ENCODE measurements at places on chromosomes 13 and 19.

GRCh38 chr19:55319785-55320184 is 5.4 kb downstream of the TMEM150B start:
- H3K4me1 ChIP-seq: no peaks in the 10 kb centered on the region
- H3K4me3 ChIP-seq: peak overlapping the region; percentile 63
- peak overlapping the region; percentile 28 for H3K27ac ChIP-seq

DNA sequence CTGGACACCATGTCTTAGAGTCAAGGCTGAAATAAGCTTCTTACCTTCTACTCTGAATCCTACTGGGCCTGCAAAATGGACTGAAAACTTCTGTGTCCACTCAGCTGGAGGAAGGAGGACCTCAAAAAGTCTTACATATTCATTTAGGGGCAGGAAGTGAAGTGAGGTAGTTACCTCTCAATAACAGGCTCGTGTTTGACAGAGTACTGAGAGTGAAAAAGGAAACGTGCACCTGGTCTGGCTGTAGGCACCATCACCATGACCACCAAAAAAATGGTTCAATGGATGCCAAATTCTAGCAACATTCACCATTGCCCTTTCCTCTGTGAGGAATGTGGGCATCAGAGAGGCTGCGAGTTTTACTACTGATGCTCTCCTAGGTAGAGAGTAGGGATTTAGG is 176.2 kb downstream of the RFC3 start:
- H3K4me3 ChIP-seq: no peak overlapping the region
- no peak for DNase-seq
- no peaks in the 10 kb centered on the region for H3K36me3 ChIP-seq
- no peaks in the 10 kb centered on the region for H3K4me1 ChIP-seq
- no peaks in the 10 kb centered on the region for H3K27me3 ChIP-seq

- H3K4me1 ChIP-seq: peaks cover 24% of the 10 kb centered on the region
- peaks cover 9% of the 10 kb centered on the region for H3K27me3 ChIP-seq
- H3K4me3 ChIP-seq: no peak overlapping the region
- no peak for DNase-seq
- H3K36me3 ChIP-seq: no peaks in the 10 kb centered on the region
- H3K27ac ChIP-seq: no peak overlapping the region
Observed at GRCh38 chr13:112348642-112349345, 27.4 kb upstream of the SPACA7 start.

- DNase-seq: no peak
- no peaks in the 10 kb centered on the region for H3K27me3 ChIP-seq
- H3K27ac ChIP-seq: no peak overlapping the region
- H3K4me1 ChIP-seq: no peaks in the 10 kb centered on the region
- no peak overlapping the region for H3K4me3 ChIP-seq
Observed at GRCh38 chr19:48053856-48054255, 10.0 kb upstream of the CABP5 start.

DNA sequence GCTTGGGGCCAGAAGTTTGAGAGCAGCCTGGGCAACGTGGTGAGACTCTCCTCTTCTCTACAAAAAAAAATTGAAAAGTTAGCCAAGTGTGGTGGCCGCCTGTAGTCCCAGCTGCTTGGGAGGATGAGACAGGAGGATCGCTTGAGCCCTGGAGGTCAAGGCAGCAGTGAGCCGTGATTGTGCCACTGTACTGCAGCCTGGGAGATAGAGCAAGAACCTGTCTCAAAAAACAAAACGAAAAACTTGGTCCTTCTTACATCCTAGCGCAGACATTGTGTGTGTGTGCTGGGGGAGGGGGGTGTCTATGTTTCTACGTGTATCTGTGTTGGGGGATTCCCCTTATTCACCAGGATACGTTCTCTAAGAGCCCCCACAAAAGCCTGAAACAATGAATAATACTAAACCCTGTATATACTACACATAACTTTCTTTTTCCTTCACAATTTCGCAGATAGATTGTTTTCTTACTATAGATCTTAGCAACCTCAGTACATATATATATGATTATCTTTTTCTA is 7.9 kb downstream of the AXL start:
- no peaks in the 10 kb centered on the region for H3K36me3 ChIP-seq
- peaks cover 13% of the 10 kb centered on the region for H3K27me3 ChIP-seq
- no peak for DNase-seq
- peak overlapping the region; percentile 14 for H3K4me3 ChIP-seq

- H3K27me3 ChIP-seq: peaks cover 5% of the 10 kb centered on the region
- no peaks in the 10 kb centered on the region for H3K4me1 ChIP-seq
- peak overlapping the region; percentile 30 for H3K27ac ChIP-seq
- no peaks in the 10 kb centered on the region for H3K36me3 ChIP-seq
- no peak overlapping the region for H3K4me3 ChIP-seq
- DNase-seq: no peak
Observed at GRCh38 chr19:8248348-8249328, 39.5 kb downstream of the CERS4 start.

GRCh38 chr19:41926028-41926762 is 2.1 kb downstream of the ERFL start:
- peaks cover 18% of the 10 kb centered on the region for H3K4me1 ChIP-seq
- H3K4me3 ChIP-seq: no peak overlapping the region
- peaks cover 21% of the 10 kb centered on the region for H3K27me3 ChIP-seq
- no peaks in the 10 kb centered on the region for H3K36me3 ChIP-seq
- H3K27ac ChIP-seq: no peak overlapping the region

DNA sequence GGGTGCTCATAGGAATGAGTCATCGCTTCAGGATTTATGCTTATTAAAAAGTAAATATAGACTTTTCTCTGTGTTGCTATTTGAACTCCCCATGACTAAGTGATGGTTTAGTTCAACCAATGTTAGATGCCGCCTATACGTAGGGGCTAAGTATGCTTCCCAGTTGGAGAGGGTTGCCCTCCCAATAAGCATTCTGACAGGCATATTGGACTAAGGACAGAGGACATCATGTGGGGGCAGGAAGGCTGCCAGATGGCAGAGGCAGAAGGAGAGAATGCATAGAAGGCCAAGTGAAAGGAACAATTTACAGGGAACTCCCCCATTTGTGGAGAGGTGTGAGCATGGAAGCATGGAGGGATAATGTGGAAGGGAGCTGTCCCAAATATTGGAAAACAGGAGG is 318.4 kb upstream of the OBI1 start:
- peak overlapping the region; percentile 95 for H3K27ac ChIP-seq
- peak overlapping the region; percentile 75 for H3K4me3 ChIP-seq
- H3K27me3 ChIP-seq: peaks cover 8% of the 10 kb centered on the region
- H3K36me3 ChIP-seq: no peaks in the 10 kb centered on the region

GRCh38 chr13:83831796-83832195 is 50.5 kb downstream of the SLITRK1 start:
- no peak overlapping the region for H3K27ac ChIP-seq
- H3K4me3 ChIP-seq: no peak overlapping the region
- no peaks in the 10 kb centered on the region for H3K27me3 ChIP-seq
- no peaks in the 10 kb centered on the region for H3K36me3 ChIP-seq
- peaks cover 1% of the 10 kb centered on the region for H3K4me1 ChIP-seq

DNA sequence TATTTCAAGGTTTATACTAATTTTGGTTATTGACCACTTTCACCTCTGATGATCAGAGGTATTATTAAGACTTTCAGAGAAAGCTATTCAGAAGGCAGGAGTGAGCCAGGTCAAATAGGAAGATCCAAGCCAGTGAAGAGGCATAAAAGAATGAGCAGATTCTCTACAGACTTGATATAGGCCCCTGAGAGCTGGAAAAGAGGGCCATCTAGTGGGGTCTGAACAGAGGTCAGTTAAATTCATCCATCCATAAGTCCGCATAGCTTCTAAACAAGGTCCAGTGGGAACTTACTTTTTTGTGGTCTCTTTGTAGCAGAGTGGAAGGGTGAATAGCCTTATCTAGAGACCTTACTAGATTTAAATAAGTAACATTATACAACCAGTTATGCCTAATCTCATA is 126.6 kb upstream of the UFM1 start:
- no peak overlapping the region for H3K4me3 ChIP-seq
- no peak for DNase-seq
- no peak overlapping the region for H3K27ac ChIP-seq
- no peaks in the 10 kb centered on the region for H3K27me3 ChIP-seq
- H3K36me3 ChIP-seq: no peaks in the 10 kb centered on the region
- H3K4me1 ChIP-seq: no peaks in the 10 kb centered on the region

GRCh38 chr13:70117338-70117905 is 9.2 kb upstream of the KLHL1 start:
- H3K27ac ChIP-seq: no peak overlapping the region
- no peak for DNase-seq
- no peaks in the 10 kb centered on the region for H3K36me3 ChIP-seq
- H3K27me3 ChIP-seq: no peaks in the 10 kb centered on the region
- H3K4me3 ChIP-seq: no peak overlapping the region
- no peaks in the 10 kb centered on the region for H3K4me1 ChIP-seq

GRCh38 chr19:43623889-43624670 is 4.7 kb upstream of the ZNF428 start:
- H3K4me1 ChIP-seq: peaks cover 23% of the 10 kb centered on the region
- H3K36me3 ChIP-seq: peaks cover 8% of the 10 kb centered on the region
- peaks cover 13% of the 10 kb centered on the region for H3K27me3 ChIP-seq
- H3K27ac ChIP-seq: peak overlapping the region; percentile 14
- H3K4me3 ChIP-seq: no peak overlapping the region

GRCh38 chr13:87678372-87678752 is 7.2 kb downstream of the SLITRK5 start:
- peaks cover 25% of the 10 kb centered on the region for H3K27me3 ChIP-seq
- DNase-seq: no peak
- peak overlapping the region; percentile 89 for H3K4me3 ChIP-seq
- H3K36me3 ChIP-seq: peaks cover 8% of the 10 kb centered on the region
- no peak overlapping the region for H3K27ac ChIP-seq
- H3K4me1 ChIP-seq: peaks cover 14% of the 10 kb centered on the region

- DNase-seq: peak; percentile 29
- H3K27me3 ChIP-seq: peaks cover 5% of the 10 kb centered on the region
- H3K4me3 ChIP-seq: no peak overlapping the region
- peaks cover 2% of the 10 kb centered on the region for H3K4me1 ChIP-seq
Observed at GRCh38 chr19:15869109-15869555, 28.7 kb downstream of the CYP4F2 start.

GRCh38 chr13:44007451-44007850 is 127.7 kb downstream of the LACC1 start:
- H3K27ac ChIP-seq: no peak overlapping the region
- H3K4me1 ChIP-seq: peaks cover 2% of the 10 kb centered on the region
- no peaks in the 10 kb centered on the region for H3K27me3 ChIP-seq
- H3K4me3 ChIP-seq: no peak overlapping the region

- peaks cover under 1% of the 10 kb centered on the region for H3K27me3 ChIP-seq
- H3K36me3 ChIP-seq: no peaks in the 10 kb centered on the region
- no peak for DNase-seq
- H3K4me1 ChIP-seq: no peaks in the 10 kb centered on the region
Observed at GRCh38 chr13:95181586-95181985, 119.7 kb downstream of the ABCC4 start.

DNA sequence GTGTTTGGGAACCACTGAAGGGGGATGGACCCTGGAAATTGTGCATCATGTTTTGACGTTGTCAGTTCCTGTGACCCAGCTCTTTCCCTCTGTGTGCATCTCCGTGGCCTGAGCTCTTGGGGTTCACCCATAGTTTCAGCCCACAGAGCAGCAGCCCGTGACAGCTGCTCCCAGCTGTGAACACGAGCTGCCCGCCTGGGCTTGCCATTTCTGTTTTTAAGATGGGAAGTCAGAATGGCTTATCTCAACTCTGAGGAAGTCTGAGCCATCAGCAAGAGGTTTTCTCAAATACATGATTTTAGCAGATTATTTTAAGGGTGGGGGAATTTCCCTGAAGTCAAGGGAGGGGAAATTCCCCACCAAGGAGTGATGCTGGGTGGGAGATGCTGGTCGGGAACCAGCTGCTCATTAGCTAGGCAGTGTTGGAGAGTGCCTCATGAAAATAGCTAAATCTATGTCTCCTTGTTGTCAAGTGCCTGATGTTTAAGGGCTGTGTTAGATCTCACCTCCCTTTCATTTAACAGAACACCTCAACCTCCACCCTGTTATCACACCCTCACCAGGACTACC is 34.8 kb upstream of the C1QTNF9 start:
- no peak for DNase-seq
- H3K36me3 ChIP-seq: no peaks in the 10 kb centered on the region
- peaks cover 30% of the 10 kb centered on the region for H3K4me1 ChIP-seq
- no peak overlapping the region for H3K4me3 ChIP-seq
- H3K27me3 ChIP-seq: peaks cover 16% of the 10 kb centered on the region

GRCh38 chr13:99610702-99611289 is 109.5 kb downstream of the TM9SF2 start:
- peaks cover under 1% of the 10 kb centered on the region for H3K4me1 ChIP-seq
- H3K4me3 ChIP-seq: no peak overlapping the region
- peaks cover 7% of the 10 kb centered on the region for H3K27me3 ChIP-seq
- no peak overlapping the region for H3K27ac ChIP-seq
- no peak for DNase-seq

GRCh38 chr19:15280915-15281683 is 48.9 kb upstream of the EPHX3 start:
- peak overlapping the region; percentile 70 for H3K4me3 ChIP-seq
- no peaks in the 10 kb centered on the region for H3K36me3 ChIP-seq
- peak; percentile 79 for DNase-seq
- H3K4me1 ChIP-seq: peaks cover 68% of the 10 kb centered on the region
- H3K27me3 ChIP-seq: peaks cover 5% of the 10 kb centered on the region
- peak overlapping the region; percentile 97 for H3K27ac ChIP-seq

GRCh38 chr13:45492538-45492937 is 27.8 kb downstream of the COG3 start:
- no peaks in the 10 kb centered on the region for H3K36me3 ChIP-seq
- DNase-seq: no peak
- H3K27me3 ChIP-seq: no peaks in the 10 kb centered on the region
- no peak overlapping the region for H3K4me3 ChIP-seq
- H3K4me1 ChIP-seq: no peaks in the 10 kb centered on the region
- H3K27ac ChIP-seq: no peak overlapping the region

- H3K36me3 ChIP-seq: peaks cover 12% of the 10 kb centered on the region
- no peak overlapping the region for H3K27ac ChIP-seq
- H3K27me3 ChIP-seq: peaks cover 3% of the 10 kb centered on the region
- H3K4me1 ChIP-seq: no peaks in the 10 kb centered on the region
Observed at GRCh38 chr13:100789481-100789880, 114.9 kb upstream of the TMTC4 start.

DNA sequence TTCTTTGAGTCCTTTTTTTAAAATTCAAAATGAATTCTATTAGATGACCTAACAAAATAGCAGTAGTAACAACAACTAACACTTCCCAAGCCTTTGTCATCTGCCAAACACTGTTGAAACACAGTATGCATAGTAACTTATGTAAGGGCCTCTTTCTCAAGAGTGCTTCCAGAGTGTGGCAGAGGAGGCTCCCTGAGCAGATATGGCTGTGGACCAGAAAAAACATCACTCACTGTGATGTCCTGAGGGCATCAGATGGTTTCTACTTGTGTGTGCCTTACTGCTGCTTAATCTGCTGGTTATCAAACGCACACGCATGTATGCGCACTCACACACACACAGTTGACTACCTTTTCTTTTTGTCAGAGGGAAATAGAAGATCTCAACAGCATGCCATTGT is 110.8 kb downstream of the DLEU7 start:
- H3K4me3 ChIP-seq: no peak overlapping the region
- H3K36me3 ChIP-seq: peaks cover 9% of the 10 kb centered on the region
- no peak for DNase-seq
- H3K4me1 ChIP-seq: no peaks in the 10 kb centered on the region
- H3K27me3 ChIP-seq: no peaks in the 10 kb centered on the region
- no peak overlapping the region for H3K27ac ChIP-seq

- no peaks in the 10 kb centered on the region for H3K4me1 ChIP-seq
- peak overlapping the region; percentile 92 for H3K4me3 ChIP-seq
Observed at GRCh38 chr19:58182577-58182988, 278 bp upstream of the ZNF274 start.

- H3K27ac ChIP-seq: no peak overlapping the region
- no peaks in the 10 kb centered on the region for H3K27me3 ChIP-seq
- H3K36me3 ChIP-seq: no peaks in the 10 kb centered on the region
- no peak for DNase-seq
Observed at GRCh38 chr13:53138376-53139036, 109.9 kb downstream of the OLFM4 start.

GRCh38 chr13:59963383-59963782 is 200.3 kb downstream of the DIAPH3 start:
- H3K4me1 ChIP-seq: no peaks in the 10 kb centered on the region
- H3K36me3 ChIP-seq: no peaks in the 10 kb centered on the region
- DNase-seq: no peak

GRCh38 chr19:29952646-29953045 is 10.6 kb downstream of the URI1 start:
- no peak for DNase-seq
- H3K36me3 ChIP-seq: peaks cover 6% of the 10 kb centered on the region

All from glutamatergic neuron (in vitro differentiated cells).